ENCODE measurements at places on chromosomes 12 and 14.

GRCh38 chr14:22380571-22381407 is 208.2 kb downstream of the DAD1 start:
- no peak for DNase-seq

GRCh38 chr14:77024171-77024691 is 4.3 kb downstream of the IRF2BPL start:
- DNase-seq = no peak

GRCh38 chr12:52122540-52122871 is 43.0 kb downstream of the SMIM41 start:
- no peak for DNase-seq

DNA sequence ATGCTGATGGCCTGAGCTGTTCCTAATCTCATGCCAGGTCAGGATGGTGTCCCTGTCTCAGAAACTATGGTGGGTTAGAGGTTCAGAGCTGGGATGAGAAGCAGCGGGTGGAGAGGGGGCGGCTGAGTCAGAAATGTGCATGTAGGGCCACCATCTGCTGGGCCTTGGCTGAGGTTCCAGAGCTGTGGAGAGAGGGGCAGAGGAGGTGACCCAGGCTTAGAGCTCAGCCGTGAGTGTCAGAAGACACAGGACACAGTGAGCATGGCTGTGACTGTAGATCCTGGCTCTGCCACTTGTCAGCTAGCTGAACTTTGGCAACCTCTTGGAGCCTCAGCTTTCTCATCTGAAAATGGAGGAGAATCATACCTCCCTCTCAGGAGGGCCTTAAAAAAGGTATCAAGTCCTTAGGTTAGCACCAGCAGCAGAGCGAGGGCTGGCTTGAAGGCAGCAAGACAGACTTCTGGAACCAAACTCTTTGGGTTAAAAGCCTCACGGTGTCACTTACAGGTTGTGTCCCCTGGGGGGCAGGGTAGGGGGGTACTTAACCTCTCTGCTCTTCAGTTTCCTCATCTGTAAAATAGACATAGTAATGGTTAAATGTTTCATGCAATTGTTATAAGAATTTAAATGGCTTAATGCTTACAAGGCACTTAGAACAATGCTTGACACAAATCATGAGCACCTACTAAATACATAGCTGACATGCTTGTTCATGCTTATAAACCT is 34.8 kb downstream of the TMEM229B start:
- no peak for DNase-seq

DNA sequence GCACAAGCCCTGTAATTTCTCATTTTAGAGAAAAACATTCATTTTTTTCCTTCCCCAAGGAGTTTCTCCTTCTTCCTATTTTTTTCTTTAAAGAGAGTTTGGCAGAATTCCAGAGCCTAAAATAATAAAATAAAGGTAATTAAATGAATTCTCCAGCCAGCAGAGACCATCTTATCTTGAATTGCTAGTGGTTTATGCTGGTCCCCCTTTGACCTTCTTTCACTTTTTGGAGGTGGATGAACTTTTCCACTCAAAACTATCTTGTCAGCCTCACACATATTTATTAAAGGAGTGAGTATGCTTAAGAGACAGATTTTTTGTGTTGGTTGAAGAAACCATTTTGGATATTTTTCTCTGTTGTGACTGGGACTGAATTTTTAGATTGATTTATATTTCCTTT is 47.6 kb downstream of the ADIPOR2 start:
- DNase-seq = no peak

DNA sequence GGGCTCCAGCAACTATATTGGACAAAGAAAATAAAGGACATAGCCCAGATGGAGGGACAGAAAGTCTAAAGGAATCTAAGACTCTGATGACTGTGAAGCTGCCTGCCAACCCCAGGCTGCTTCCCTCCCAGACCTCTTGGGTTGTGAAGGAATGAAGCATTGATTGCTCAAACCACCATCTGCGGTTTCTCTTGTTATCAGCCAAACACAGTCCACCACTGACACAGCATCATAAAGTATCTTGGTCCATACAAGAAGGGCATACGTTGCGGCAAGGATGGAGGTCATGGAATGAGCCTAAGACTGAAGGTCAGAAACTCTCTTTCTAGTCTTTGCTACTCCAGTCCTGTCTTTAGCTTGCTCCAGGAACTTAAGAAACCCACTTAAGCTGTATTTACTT is 58.5 kb upstream of the PLXNC1 start:
- DNase-seq = no peak

DNA sequence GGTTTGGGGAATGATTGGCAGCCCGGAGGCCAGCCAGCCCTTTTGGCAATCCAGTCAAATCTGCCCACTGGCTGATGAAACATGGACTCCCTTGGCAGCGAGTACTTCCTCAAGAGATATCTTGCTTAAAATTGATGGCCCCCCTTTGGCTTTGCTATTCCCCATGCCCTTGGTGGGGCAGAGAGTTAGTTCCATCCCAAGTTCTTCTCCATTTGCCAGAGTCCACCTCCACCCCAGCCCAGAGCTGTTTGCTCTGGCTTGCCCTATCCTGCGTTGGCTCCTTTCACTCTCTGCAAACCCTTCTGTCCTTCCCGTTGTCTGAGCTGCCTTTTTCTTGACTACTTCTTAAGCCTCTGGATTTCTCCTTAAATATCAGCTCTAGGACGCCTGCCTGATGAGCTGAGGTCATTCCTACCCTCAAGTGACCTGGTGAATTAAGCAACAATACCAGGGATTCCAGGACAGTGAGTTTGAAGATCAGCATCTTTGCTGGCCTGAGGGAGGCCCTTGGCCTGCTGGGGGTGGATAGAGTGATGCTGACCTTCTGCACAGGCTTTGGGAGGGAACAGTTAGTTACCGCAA is 212.0 kb downstream of the CACNA1C start:
- DNase-seq = peak; percentile 8

GRCh38 chr14:71474301-71475265 is 457.6 kb upstream of the RGS6 start:
- no peak for DNase-seq

DNA sequence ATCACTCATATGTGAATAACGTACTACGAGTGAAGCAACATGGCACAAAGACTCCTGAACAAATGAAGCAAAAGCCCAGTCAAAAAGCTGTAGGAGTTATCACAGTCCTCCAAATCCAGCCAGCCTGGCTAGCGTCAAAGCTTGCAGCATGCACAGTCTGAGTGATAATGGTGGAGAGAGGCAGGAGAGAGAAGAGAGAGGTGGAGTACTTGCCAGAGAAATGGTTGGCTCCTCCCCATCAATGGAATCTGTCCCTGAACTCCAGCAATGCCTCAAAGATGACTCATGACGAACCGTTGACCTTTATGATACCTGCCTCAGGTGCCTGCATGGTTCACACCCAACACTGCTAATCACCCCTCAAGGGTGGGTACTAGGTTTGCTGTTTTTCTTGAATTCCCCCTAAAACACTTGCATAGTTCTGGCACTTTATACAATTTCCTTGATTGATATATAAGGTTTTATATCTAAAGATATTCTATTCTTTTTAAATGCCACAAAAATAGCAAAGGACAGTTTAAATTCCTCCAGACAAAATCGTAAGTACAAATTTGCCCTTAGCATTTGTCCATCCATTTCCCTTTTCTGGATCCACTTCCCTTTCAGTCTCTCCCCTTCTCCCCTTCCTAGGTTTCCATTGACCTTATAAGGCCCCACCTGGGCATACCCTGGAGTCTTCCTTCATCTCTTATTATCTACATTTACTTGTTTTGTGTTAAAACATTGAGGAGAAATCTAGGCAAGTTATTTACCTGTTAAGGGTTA is 10.2 kb downstream of the ARHGDIB start:
- peak; percentile 81 for DNase-seq

- no peak for DNase-seq
Measured at GRCh38 chr14:97719931-97720330, 922.7 kb downstream of the VRK1 start.

DNA sequence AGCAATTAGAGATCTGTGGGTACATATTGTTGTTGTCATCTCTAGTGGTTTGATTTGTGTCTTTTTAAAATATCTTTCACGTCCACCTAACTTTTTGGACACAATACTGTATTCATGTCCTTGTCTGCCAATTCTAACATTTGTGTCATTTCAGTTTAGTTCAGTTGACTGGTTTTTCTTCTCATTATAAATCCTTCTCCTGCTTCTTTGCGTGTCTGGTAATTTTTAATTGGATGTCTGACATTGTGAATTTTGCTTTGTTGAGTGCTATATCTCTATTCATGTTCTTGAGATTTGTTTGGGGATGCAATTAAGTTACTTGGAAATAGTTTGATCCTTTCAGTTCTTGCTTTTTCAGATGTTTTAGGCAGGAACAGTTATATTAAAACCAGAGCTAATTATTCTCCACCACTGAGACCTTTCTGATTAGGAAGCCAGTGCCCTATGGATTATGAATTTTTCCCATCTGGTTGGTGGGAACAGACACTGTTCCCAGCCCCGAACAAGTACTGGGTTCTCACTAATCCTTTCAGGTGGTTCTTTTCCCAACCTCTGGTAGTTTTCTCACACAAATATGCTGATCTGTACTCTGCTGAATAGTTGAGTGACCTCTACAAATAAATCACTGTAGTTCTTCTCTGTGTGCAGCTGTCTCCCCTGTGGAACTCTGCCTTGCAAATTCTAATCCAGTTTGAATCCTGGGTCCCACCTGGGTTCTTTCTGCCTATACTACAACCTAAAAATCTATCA is 91.1 kb upstream of the DYNC1H1 start:
- no peak for DNase-seq

DNA sequence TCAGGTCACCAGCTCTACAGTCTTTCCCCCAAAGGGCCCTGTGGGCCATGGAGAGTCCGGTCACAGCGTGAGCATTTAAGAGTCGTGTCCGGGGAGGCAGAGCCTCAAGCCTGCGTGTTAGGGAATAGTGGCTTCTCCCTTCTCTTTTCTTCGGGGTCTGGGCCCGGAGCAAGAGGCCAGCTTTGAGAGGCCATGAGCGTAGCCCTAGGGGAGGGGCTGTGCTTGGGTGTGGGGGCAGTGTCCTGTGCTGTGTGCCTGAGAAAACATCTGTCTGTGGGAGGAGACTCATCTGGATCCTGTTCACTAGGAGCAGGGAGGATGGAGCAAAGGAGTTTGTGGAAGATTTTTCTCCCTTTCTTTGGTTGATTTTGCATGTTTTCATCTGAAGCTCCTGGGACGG is 5.3 kb downstream of the LRP1-AS start:
- no peak for DNase-seq

DNA sequence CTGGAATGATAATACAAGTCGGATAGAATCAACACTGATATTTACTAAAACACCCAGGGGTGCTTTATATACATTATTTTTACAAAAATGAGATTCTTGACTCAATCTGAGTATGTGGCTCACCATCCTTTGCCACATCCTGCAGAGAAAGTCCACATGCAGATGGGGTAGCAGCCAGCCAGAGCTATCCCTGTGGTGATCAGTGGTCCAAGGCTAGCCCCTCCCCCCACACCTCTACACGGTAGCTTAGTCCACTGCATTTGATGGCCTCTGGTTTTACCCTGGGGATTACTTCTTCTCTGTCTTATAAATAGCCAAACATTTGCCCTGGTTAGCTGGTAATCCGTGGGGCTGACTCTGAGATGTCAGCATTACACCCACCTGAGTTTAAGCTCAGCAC is 28.1 kb upstream of the TTC7B start:
- DNase-seq = no peak

GRCh38 chr14:89841851-89842250 is 112.7 kb downstream of the EFCAB11 start:
- DNase-seq = no peak

DNA sequence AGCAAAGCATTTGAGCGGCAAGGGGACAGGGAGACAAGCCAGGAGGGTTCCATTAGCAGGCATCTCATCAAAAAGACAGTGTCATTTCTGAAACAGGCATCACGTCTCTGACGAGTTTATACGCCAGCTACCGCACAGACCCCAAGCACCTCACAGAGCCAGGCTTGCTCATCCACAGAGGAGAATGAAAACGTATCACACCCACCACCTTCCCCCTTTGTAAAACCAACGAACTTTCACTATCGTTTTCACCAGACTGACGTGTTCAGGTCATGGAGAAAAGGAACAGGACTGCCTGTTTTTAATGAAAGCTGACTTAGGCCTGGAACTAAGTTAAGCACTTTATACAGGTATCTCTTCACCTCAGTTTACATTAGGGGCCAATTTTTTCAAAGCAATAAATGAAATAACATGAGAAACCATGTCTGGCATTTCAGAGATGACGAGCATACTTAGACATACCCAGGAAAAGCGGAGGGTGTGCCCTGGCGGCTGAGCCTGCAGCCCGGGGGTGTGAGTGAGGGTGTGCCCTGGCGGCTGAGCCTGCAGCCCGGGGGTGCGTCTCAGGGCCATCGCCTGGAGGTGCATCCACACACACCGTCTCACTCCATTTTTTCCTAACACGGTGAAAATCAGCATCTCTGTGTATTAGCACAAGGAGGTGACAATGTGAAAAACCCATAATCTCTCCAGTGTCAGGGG is 41.9 kb downstream of the STX2 start:
- DNase-seq = no peak

DNA sequence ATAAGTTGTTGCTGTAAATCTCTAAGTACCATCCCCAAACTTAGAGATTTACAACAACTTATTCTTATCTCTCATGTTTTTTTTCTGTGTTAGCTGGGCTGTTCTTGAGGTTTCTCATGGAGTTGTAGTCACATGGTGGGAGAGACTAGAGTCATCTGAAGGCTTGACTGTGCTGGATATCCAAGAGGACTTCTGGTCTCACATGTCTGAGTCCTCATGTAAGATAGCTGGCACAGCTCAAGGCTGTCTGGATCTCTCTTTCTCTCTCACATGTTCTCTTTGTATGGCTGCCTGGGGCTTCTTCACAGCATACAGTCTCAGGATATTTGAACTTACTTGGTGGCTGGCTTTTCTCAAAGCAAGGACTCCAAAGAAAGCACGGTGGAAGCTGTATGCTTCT is 63.8 kb downstream of the DACT1 start:
- DNase-seq = no peak

GRCh38 chr12:116525418-116526001 is 33.7 kb upstream of the MAP1LC3B2 start:
- DNase-seq = peak; percentile 84

DNA sequence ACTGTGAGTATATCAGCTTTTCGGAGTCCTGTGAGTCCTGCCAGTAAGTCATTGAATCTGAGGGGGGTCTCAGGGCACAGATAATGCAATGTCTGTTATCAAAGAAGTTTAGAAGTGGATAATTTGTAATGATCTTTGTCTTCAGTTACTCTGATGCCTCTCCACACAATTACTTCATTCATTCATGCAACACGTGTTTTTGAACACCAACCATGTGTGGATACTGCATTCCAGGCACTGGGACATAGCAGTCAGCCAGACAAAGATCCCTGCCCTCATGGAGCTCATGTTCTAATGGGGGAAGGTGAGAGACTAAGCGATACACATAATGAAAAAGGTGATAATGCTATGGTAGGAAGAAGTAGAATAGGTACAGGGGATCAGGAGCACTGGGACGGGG is 60.8 kb upstream of the SCN8A start:
- no peak for DNase-seq

DNA sequence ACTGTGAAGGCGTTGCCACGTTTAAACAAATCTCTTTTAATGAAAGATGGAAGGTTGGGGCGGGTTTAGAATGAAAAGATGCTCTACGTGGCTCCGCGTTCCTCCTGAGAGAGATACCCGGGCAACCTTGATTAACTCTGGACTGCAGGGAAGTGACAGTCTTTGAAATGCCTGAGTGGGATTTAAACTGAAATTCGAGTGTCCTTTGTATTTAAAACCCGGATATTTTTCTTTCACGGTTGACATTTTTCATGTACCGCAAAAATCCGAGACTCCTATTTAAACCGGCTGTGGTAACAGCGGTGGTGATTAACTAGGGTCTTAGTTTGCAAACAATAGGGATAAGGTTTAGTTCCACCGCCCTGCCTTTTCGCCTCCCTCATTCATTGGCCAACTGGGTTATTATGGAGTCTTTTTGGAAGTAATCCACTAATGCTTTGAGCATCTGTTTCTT is 707 bp downstream of the G2E3 start:
- DNase-seq = peak; percentile 25

- no peak for DNase-seq
Measured at GRCh38 chr14:101097109-101097793, 193.7 kb upstream of the RTL1 start.
